NCI-H524 (cell line): ENCODE measurements at places on chromosomes 2 and 18.
A peak's percentile ranks its signal among the peaks of the same experiment; 100 is the strongest.

DNA sequence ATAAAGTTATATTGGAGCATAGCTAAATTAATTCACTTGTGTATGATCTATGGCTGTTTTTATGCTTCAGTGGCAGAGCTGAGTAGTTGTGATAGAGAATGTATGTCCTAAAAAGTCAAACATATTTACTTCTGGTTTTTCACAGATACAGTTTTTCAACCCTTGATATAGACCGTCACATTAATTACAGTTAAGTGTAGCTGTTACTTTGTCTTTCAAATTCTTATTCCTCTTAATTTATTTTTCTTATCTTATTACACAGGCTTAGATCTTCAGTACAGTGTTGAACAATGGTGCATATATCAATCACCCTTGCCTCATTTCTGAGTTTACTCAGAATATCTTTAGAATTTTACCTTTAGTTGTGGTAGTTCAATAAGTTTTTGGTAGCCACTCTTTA, 12.2 kb upstream of the CYRIA start:
- no peak for DNase-seq

DNA sequence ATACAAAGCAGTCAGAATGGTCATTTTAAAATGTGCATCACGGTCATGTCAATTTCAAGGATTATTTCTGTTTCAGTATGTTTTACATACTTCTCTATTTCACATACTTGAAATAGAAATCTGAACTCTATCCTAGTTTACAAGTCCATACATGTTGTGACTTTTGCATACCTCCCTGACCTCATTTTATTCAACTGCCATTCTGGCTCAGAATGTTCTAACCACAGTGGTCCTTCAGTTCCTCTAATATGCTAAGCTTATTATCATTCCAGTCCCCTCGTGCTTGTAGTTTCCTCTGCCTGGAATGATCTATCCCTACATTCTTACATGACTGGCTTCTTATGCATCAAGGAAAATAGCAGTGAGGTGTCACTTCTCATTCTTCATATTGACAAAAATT, 295.6 kb downstream of the KIAA1328 start:
- no peak for DNase-seq

- DNase-seq = peak; percentile 56
Observed at GRCh38 chr2:224778474-224778877, 62.3 kb upstream of the CCDC195 start.

GRCh38 chr2:22444281-22444680, 940.7 kb upstream of the KLHL29 start:
- DNase-seq = no peak

DNA sequence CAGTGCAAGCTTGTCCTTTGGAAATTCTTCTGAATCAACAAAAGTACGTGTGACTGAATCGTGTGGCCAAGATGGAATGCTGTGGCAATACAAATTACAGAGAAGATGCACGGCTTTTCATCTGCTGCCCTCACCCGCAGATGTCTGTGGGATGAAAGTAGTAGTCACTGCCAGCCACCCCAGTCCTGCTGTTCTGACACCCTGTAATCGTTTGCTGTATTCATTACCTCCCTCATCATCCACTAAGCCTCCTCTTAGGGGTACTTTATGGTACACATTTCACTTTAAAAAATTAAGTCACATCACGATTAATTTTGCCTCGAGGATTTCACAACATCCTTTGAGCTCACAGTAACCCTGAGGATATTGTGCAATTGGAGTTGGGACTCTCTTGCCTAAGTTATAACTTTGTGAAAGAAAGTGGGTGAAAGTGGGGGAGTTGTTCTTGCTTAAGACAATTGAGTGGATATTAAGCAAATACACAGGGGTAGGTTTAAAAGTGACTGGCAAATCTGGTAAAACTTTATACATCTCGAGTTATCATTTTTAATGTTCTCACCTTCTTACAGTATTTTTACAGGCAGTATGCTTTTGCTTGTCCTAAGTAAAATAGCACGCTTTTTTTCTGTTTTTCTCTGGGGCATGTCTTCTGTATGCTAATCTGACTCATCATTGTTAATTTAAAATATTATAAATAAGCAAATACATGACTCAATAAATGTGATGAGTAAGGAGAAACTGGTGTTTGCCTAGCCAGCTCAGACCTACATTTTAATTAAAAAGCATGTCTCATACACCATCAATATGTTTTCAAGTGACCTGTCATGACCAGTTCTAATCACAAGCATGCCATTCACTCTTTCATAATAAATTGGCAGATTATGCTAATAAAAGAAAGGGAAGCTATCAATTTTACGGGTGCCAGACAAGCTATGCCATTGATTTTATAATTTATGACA, 680.9 kb downstream of the IRS1 start:
- no peak for DNase-seq

- DNase-seq = peak; percentile 68
Observed at GRCh38 chr2:64646007-64646880, 7.5 kb downstream of the SERTAD2 start.

GRCh38 chr2:205675861-205676516, 6.3 kb upstream of the NRP2 start:
- peak; percentile 50 for DNase-seq

- DNase-seq = no peak
Observed at GRCh38 chr18:40980171-40980570, 974.9 kb upstream of the PIK3C3 start.

DNA sequence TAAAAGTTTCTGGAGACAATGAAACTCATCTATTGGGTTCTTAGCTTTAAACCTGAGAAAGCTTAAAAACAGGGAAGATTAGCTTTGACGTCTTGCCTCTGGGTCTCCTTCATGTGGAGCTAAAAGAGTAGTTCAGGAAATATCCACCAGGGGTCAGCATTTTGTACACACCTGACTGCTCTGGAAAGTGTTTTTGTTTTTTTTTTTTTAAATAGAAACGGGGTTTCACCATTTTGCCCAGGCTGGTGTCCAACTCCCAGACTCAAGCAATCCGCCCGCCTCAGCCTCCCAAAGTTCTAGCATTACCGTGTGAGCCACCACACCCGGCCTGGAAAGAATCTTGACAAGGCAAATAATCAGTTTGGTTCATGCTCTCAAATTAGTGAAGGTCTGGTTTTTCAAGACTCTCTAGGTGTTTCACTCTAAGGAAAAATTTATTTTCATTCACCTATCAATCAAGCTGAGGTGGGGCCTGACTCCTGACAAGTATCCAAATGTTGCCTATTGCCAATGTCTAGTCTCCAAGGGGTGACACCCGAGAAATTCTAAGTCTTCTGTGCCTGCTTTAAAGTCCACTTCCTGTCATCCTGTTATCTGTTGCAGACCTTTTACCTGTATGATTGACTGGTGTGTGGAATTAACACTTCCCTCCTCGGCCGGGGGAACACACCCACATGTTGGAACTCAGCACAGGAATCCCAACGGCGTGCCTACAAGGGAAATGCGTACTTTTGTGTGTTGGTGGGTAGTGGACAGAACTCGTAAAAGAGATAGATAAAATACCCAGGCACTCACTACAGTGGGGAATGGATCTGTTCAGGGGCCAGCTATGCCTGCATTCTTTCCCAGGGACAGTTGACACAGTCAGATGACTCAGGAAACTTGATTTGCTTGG, 11.3 kb downstream of the IL1RN start:
- peak; percentile 52 for DNase-seq

DNA sequence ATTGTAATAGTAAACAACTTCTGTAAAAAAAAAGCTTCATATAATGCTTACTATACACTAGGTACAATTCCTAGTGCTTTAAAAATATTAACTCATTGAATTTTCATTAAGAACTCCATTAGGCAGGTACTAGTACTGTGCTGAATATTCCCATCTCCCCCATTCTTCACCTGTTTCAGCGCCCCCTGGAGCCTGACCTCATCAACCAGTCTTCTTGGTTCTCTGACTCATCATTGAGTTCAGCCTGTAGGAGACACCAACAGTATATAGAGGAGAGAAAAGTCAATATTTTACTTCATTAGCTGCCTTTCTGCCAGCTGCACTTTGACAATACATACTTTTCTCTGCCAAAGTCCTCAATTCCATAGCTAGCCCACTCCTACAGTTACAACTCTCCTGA, 1009.9 kb upstream of the KLHL29 start:
- DNase-seq = peak; percentile 3

GRCh38 chr2:139684286-139684860, 904.2 kb upstream of the NXPH2 start:
- DNase-seq = no peak

- no peak for DNase-seq
Observed at GRCh38 chr18:46732801-46733200, 24.1 kb downstream of the ST8SIA5 start.

- no peak for DNase-seq
Observed at GRCh38 chr2:236769981-236770671, 200.5 kb downstream of the ACKR3 start.

GRCh38 chr18:64119916-64120315, 29.0 kb downstream of the LINC00305 start:
- DNase-seq = no peak

DNA sequence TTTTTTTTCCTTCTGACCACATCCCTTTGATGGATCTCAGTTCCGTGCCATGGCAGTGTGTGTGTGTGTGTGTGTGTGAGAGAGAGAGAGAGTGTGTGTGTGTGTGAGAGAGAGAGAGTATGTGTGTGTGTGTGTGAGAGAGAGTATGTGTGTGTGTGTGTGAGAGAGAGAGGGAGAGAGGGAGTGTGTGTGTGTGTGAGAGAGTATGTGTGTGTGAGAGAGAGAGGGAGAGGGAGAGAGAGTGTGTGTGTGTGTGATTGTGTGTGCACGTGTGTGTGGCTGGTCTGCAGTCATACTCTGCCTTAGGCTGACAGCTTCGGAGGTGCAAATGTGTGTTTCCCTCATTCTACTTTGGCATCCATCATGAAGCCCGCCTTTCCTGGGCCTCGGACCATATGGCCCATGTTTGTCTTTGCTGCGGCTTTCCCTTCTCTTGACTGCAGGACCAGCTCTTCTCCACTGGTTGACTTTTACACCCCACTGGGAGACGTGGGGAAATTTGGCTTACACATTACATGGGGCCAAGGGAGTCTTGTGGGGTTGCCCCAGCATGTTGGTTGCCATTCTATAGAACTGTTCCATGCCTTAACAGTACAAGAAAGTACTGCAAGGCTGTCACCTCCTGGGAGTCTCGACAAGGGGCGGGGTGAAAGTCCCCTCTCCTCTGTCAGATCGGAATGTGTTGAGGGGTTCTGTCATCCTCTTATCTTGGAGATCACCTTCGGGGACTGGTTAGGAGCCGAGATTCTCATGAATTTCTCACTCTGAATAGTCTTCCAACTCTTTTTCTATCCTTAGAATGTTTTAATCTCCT, 21.6 kb downstream of the TSN start:
- peak; percentile 7 for DNase-seq

DNA sequence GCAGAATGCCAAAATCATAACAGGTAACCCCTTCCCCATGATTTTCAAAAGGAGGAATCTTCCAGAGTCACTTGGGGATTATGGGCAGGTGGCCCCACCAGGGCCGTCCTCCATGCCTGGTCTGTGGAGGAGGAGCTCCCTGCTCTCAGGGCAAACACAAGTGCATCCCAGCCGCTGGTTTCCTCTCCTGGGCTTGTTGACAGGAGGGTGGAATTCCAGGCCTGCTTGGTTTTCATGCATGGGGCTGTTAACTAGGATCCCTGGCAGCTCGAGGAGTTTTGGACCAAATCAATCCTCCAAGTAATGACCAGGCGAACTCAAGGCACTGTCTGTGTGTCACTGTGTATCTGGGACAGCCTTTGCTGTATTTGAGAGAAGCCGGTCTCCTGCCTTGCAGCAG, 45.3 kb downstream of the FOSL2 start:
- no peak for DNase-seq

GRCh38 chr2:147845411-147845971, 662 bp downstream of the ACVR2A start:
- no peak for DNase-seq

DNA sequence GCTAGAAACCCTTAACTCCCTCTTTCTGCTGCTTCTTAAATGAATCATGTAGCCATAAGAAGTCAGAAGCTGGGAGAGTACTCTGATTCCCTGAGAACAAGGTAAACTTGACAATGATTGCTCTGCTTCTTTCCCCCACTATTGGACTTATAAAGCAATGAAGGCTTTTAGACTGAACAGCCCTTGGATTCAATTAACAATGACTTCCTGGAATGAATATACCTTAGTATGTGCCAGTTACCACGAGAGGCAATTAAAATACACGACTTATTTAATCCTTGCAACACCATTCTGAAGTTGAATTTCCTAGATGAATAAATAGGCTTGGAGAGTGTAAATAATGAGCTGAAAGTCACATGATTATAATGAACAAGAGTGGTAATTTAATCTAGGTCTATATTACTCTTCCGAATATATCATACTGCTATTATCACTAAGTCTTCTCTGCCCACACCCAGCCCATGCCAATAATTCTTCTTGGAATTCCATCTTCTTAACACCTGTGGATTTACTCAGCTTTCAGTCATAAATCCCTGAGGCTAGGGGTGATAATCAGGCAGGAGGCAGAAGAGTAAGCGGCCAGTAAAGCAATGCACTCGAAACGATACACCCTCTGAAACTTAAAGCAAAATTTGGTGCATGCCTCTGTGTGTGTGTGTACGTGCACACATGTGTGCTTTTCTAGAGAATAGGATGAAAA, 170.2 kb downstream of the ATAD2B start:
- peak; percentile 4 for DNase-seq

- no peak for DNase-seq
Observed at GRCh38 chr2:239601880-239602279, 201.1 kb upstream of the HDAC4 start.
